ENCODE measurements at places on chromosomes 11 and 22.

- DNase-seq: no peak
These were observed 7.3 kb downstream of the INCENP start for GRCh38 chr11:62131170-62131464.

DNA sequence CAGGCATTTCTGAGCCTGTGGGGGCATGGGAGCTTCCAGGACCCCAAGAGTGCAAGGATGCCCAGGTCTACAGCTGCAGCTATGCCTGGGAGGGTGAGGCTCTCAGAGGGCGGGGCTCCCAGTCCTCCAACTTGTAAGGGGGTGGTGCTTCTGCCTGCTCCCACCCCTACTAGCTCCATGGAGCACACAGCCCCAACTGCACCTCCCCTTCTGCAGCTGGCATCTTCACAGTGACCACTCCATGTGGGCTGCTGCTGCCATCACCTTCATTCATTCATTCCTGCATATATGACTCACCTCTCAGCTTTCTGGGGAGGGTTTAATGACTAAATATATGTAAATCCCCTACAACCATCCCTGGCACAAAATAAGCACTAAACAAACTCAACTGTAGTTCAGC lies 43.8 kb downstream of the CHST1 start:
- no peak for DNase-seq

DNA sequence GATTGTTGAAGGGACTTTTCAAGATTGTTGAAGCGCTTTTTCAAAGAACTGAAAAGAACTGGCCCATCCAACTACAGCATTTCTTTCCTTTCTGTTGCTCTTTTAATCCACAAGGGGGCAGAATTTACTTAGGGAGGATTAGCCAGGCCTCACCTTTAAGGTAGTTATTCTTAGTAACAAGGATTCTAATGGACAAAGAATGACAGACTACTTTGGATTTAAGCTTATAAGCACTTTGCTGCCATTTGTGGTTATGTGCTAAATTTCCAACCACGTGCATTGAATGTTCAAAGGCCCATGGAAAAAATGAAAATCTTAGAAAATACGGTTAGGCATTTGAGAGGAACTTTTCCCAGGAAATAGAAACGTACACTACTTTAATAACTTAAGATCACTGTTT lies 49.5 kb upstream of the HSPA8 start:
- peak; percentile 3 for DNase-seq

- DNase-seq: no peak
These were observed 23.7 kb downstream of the TANGO2 start for GRCh38 chr22:20044495-20045151.

GRCh38 chr11:47000033-47000432 lies 63.5 kb downstream of the CSTPP1 start:
- no peak for DNase-seq

DNA sequence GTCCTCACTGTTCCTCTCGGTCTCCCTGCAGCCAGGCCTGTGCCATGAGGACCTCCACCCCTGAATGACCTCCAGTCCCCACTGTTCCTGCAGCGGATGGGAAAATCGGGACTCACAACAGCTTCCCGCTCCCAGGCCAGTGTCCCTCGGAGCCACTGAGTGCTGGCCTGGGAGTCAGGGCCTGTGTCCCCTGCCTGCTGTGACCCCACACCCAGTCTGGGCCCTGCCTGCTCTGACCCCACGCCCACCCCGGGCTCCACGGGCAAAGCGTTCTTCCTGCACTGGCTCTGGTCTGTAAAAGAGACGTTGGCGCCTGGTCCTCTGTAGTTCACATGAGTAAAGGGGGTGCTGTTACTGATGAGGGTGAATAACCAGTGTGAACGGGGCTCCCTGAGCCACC lies 73.0 kb upstream of the SHISAL1 start:
- DNase-seq: no peak

GRCh38 chr11:111438846-111439520 lies 59.9 kb upstream of the POU2AF1 start:
- DNase-seq: no peak

DNA sequence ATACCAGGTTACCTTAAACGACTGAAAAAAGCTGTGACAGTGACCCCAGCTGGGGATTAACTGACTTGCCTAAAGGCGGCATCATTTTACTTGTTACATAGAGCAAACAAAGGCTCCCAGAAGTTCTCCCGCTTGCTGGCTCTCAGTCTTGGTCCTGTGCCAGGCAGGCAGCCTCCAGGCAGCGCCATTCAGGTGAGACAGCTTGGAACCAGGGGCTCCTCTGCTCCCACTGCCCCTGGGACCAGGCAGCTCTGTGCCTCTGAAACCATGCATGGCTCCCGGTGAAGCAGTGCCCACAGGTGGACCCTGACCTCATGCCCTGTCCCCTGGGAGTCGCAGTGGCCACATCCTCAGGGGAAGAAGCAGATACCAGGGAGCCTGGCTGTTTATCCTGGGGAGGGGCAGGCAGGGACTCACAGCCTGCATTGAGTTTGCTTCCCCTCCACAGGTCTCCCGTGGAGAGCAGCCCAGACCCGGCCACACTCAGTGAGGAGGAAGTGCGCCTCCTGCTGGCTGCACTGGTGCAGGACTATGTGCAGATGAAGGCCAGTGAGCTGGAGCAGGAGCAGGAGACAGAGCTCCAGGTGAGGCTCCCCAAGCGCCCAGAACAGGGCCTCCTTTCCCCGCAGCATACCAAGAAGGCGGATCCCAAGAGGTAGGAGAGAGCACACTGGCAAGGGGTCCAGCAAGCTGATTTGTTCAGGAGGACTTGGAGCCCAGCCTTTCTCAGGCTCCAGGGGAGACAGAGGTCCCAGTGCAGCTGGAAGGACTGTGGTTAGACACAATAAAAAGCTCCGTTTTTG lies 15.6 kb upstream of the CYP2R1 start:
- DNase-seq: no peak

DNA sequence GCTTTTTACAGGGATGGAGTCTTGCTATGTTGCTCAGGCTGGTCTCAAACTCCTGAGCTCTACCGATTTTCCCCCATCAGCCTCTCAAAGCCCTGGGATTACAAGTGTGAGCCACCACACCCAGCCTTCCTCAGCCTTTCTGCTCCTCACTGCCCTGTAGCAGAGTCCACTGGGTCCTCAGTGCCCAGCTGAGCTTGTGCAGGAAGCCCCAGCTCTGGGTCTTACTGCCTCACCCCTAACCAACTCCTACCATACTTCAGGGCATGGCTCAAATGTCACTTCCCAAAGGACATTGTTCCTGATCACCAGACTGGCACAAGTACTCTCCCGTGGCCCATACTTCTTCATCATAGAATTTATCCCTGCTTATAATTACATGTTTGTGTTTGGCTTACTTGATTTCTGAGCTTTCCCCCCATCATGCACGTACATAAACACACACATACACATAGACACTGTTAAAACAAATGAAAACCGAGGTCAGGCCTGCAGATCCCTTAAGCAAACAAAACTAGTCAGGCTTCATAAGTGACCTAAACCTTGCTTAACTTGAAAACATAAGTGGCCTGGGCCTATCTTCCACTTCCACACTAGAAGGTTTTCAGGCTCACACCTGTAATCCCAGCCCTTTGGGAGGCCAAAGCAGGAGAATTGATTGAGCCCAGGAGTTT lies 14.0 kb upstream of the SLC43A3 start:
- no peak for DNase-seq

DNA sequence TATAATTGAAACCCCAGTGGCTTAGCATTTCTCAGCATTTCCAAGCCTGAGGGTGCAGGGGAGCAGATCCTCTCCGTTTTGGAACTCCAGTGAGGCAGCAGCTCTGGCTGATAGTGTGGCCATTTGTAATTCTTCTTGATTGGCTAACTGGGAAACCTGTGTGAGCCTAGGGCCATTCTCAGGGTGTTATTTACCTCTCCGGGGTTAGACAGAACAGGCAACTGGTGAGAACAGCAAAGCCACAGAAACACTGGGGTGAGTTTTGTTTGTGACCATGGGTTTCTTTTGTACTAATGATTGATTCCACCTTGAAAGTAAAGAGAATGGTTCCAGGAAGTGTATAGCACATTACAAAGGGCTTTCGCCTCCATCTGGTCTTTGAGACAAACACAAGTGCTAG lies 2.4 kb upstream of the OR4X2 start:
- no peak for DNase-seq

GRCh38 chr11:67582011-67582410 lies 1.6 kb upstream of the GSTP1 start:
- DNase-seq: no peak

GRCh38 chr11:119747868-119748660 lies 19.1 kb upstream of the NECTIN1 start:
- DNase-seq: no peak

GRCh38 chr11:45285930-45286632 lies at the start of gene SYT13:
TSS of gene SYT13 (minus strand) at chr11:45286341. CDS start at chr11:45286207, 134 bp downstream.
- no peak for DNase-seq

Data from NCI-H187 treated with DMSO at 0.1 percent for 48 hours (cell line).